ENCODE measurements at places on chromosomes 4 and X. TPM values are rescaled to one million over a fixed set of nuclear protein-coding genes. Genes with fewer than 3 reads are reported as not detected.

- DNase-seq: no peak
Observed at GRCh38 chr4:77360451-77360850, 203.4 kb downstream of the CCNG2 start.

- no peak for DNase-seq
Observed at GRCh38 chrX:100895365-100896075, 21.4 kb upstream of the NOX1 start.

DNA sequence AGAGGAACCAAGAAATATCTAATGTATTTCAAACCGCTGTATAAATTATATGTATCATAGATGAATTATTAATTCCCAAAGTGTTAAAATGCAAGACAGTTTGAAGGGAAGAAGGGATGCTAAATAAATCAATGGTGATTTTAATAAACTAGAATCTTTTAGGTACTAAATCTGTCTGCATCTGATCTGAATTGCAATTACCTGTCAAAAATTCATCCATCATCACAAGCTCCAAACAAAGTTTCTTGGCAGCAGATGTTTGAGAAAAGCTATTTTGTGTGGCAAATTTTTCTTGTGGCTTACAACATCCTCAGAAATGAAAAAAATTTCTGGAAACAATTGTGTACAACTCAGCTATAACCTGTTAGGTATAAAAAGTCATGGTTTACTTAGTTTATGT, 816.0 kb upstream of the NDST4 start:
- no peak for DNase-seq

Gene SLIT2
- 91.8 TPM for total RNA-seq

DNA sequence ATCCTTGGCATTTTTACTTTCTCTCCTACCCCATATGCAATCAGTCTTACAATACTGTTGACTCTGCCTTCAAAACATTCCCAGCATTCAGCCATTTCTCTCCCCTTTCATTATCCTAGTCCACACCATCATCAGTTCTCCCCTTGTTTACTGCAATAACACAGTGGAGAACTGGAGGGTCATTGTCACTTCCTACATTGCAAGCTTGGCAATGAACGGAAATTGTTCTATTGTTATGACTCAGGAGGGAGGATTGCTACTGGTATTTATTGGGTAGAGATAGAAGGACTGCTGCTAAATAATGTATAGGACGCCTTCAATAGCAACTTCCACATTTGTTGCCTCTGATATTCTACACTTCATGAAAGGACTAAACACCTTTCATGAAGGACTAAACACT, 231.8 kb downstream of the BANK1 start:
- no peak for DNase-seq

Gene DACH2
- not detected for total RNA-seq

DNA sequence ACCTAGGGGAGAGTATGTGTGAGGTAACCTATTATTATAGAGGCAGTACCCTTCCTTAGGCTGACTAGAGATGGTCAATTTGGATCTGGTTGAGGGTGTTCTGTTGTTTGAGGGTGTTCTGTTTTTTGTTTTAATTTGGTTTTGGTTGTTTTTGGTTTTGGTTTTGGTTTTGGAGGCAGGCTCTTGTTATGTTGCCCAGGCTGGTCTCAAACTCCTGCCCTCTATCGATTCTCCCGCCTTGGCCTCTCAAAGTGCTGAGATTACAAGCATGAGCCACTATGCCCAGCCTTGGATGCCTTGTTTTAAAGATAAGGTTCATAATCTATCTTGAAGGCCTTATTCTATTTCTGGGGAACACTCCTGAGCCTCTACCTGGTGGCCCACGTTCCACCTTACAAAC, 912 bp downstream of the CXorf65 start:
- no peak for DNase-seq

DNA sequence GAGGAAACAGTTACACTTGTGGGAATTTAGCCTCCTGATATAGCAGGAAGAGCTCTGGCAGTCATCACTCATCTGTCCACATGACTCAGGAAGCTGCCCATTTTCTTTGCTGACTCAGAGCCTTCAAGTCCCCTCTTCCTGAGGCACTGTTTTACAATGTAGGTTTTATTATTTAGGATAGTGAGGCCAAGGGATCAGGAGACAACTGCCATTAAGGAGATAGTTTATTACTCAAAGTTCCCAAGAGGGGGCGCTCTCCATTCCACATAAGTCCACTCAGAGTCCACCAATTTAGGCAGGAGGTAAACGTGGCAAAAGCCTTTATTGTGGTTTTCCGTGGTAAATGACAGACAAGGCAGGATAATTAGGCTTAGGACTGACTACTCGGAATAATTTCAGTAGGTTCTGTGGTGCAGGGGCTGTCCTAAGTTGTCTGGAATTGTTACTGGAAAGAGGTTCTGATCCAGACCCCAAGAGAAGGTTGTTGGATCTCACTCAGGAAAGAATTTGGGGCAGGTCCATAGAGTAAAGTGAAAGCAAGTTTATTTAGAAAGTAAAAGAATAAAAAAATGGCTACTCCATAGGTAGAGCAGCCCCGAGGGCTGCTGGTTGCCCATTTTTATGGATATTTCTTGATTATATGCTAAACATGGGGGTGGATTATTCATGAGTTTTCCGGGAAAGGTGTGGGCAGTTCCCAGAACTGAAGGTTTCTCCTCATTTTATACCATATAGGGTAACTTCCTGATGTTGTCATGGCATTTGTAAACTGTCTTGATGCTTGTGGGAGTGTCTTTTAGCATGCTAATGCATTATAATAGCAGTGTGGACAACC, 96.0 kb upstream of the RAB40AL start:
- DNase-seq: no peak

DNA sequence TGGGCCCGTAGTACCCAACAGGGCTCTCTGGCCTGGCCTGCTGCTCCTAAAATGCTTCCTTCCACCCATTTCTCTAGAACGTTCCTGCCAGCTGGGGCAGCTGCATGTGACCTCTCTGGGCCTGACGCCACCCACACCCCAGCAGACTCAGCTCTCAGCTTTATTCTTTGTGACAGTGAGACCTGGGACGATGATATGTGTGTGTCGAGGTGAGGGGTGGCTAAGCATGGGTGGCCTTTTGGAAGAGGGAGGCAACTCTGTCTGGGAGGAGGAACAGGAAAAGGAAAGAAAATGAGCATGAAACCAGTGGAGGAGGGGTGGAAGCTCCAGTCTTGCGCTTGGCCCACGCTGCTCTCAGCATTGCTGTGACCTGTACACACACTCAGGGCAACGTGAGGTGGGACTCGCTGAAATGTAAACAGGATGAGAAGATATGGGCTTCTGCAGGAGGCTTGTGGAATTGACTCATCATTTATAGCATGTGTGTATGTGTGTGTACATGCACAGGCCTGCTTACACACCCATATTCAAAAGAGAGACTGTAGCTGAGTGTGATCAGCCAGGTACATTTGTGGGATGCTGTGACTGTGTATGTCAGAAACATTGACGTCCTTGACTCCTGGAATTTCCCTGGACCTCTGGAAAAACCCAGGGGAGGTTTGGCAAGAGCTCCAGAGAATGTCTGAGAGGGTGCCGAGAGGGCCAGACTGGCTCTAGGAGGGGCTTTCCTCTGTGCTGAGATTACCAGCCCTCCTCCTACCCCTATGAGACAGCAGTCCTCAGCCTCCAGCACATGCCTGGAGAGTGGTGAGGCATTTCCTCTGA, 137.9 kb downstream of the PJA1 start:
- no peak for DNase-seq

- DNase-seq: no peak
Observed at GRCh38 chr4:83282049-83282535, 2.5 kb downstream of the COQ2 start.

Gene KLKB1
- total RNA-seq: 1.6 TPM

GRCh38 chr4:10192331-10192730, 75.7 kb upstream of the WDR1 start:
- DNase-seq: no peak

DNA sequence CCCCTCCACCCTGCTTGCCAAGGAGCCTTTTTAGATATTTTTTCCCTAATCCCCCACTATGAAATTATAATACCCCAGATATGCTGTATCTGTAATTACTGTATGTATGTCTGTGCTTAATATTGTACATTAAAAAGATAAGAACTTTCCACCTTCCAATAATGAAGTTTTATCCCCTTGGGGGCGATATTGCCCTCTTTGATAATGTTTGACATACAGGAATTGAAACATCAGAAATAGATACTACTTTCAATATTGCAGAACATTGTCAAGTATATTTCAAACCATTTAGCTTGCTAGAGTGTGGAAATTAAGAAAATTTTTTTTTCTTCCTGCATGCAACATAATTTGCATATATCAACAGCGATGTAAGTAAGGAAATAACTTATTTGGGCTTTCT, 58.9 kb downstream of the NAF1 start:
- DNase-seq: no peak

Data from lower lobe of right lung (tissue), 2 donors.